ENCODE measurements at places on chromosomes 7 and 10. TPM values are rescaled to one million over a fixed set of nuclear protein-coding genes. Genes with fewer than 3 reads are reported as not detected.

PCGF6 gene
- total RNA-seq: 11.7 TPM

UCN3 gene
- total RNA-seq: not detected

ANK3 gene
- total RNA-seq: 2.6 TPM

NUDCD3 gene
- 125 TPM for total RNA-seq

PEX1 gene
- 11.1 TPM for total RNA-seq

HECW1 gene
- total RNA-seq: not detected

ZNF365 gene
- 0.28 TPM for total RNA-seq

IGFBP1 gene
- 0.47 TPM for total RNA-seq

EN2 gene
- total RNA-seq: 0.09 TPM

ANKRD30A gene
- total RNA-seq: not detected

TMEM184A gene
- total RNA-seq: 0.19 TPM

ELFN1 gene
- 1.2 TPM for total RNA-seq

POLR2J2 gene
- total RNA-seq: 2.6 TPM

GRID2IP gene
- under 0.01 TPM for total RNA-seq

HOXA5 gene
- 5.9 TPM for total RNA-seq

SNCG gene
- 74.1 TPM for total RNA-seq

EPHA1 gene
- total RNA-seq: not detected

PPA1 gene
- 204 TPM for total RNA-seq

NOD1 gene
- total RNA-seq: 16.9 TPM

GLUD1 gene
- total RNA-seq: 172 TPM

Data from endothelial cell of coronary artery (primary cell).